ENCODE measurements at places on chromosomes 6 and 20. TPM values are rescaled to one million over a fixed set of nuclear protein-coding genes. Genes with fewer than 3 reads are reported as not detected.

DNA sequence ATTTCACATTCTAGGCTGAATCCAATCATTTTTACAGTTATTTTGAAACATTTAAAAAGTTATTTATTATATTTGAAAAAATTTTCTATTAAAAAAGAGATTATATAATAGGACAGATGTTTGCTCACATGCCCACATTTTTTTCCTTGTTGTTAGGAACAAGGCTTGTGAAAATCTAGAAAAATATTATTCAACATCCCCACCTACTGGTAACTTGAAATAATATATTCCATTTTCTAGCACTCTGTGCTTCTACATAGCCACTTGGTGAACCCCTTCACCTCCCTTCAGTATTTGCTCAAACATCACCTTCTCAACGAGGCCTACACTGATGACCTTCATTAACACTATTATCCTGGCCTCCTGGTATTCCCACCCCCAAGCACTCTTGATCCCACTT is 18.3 kb upstream of the GPRC6A start:
- no peak for DNase-seq

RRAGD gene
- 73.0 TPM for total RNA-seq

DNA sequence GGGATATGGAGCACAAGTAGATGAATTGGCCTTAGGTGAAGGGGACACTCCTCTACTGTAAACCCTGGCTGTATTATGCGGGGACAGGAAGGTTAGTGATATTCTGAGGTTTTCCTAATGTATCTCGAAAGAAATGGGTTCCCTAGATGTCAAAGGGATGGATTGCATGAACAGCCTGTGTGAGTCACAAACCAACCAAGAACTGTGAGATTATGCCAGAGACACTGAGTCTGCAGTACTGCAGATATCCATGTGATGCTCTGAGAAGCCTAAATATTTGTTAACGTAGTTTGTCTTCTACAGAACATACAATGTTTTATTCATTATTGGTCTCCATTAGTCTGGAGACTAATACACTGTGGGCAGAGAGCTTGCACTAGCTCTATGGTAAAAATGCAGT is 182.2 kb downstream of the AKAP7 start:
- DNase-seq: no peak

DNA sequence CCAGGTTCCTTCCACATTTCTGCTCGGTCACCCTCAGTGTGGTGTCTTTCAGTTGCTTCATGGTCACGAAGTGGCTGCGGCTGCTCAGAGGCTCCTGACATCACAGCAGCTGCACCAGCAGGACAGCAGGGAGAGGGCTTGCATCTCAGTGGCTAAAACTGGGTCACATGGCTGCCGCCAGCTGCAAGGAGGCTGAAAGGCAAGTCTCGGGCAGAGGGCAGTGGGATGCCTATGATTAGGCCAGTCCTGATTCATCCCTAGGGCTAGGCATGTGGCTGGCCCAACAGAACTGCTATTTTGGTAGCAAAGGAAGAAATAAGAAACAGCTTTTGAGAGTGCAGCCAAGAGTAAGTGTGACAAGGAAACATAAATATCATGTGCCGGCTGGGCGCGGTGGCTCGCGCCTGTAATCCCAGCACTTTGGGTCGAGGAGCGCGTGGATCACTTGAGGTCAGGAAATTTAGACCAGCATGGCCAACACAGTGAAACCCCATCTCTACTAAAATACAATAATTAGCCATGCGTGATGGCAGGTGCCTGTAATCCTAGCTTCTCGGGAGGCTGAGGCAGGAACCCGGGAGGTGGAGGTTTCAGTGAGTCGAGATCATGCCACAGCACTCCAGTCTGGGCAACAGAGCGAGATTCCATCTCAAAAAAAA is 46.6 kb downstream of the RBM38 start:
- no peak for DNase-seq

- no peak for DNase-seq
These were observed 83.1 kb downstream of the GRM1 start for GRCh38 chr6:146111881-146112450.

SPATA25 gene
- total RNA-seq: 3.0 TPM

GRCh38 chr6:22194188-22194921 is 102.5 kb downstream of the PRL start:
- DNase-seq: no peak

GRCh38 chr6:144675231-144675861 is 390.2 kb downstream of the UTRN start:
- DNase-seq: no peak

METTL24 gene
- total RNA-seq: 12.6 TPM

TMEM244 gene
- total RNA-seq: not detected

DNA sequence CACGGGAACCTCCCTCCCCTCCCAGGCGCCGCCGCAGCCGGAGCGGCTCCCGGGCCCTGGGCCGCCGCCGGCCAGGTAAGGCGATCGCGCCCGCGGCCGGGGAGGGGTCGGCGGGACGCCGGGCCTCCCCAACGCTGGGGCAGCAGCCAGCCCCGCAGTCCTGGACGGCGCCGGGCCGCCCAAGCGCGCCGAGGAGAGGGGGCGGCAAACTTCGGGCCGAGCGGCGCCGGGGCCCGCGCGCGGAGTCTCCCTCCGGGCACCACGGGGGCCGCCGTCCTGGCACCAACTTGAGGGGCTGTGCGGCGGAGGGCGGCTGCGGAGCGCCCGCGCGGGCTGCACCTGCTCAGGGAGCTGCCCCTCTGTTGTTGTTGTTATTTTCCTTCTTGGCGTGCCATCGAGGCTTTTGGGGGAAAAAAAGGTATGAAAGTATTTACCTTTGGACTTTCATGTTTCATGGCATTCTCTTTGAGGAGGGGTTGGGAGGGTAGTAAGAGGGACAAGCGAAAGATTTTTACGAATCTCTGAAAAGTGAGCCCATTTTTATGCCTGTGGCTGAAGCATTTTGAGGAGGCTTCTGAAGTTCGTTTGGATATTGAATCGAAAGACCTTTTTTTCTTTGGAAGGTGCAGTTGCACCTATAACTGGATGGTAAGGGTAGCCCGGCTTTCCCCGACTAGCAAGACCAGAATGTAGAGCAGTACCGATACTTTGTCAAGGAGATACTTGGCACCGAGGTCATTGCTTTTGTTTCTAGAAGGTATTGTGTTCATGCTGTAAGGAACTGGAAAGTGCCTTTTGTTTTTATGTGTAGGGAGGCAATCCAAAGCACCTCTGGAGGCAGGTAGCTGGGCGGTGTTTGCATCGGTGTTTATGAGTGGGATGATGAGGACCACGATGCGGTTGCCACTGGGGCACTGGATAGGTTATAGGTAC is at the start of gene RNF182:
Gene RNF182 (plus strand): TSS at position 4 of the 933 bp plus-strand sequence. CDS start 52,168 bp downstream, outside the sequence.
- peak; percentile 65 for DNase-seq

DNA sequence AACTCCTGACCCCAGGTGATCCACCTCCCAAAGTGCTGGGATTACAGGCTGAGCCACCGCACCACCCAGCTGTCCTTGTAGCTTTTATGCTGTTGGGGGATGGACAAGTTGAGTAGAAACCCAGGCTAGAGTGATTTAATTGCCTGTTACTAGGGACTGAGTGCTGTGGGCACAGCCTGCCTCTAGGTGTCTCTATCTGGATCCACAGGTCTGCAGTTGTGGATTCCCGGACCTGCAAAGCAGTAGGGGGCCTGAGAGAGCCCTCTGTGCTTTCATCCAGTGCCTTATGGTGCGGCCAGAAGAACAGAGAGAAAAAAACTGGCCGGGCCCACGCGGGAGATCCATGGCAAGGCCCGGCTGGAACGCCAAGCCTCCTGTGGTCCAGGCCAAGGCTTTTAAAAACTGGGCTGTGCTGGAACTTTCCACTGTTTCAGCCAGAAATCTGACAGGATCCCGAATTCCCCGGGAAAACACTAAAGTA is 5.2 kb downstream of the SIRPA start:
- DNase-seq: peak; percentile 57

GRCh38 chr20:43586641-43587040 is 4.1 kb upstream of the IFT52 start:
- DNase-seq: peak; percentile 40

PLEKHG1 gene
- 44.8 TPM for total RNA-seq

DNA sequence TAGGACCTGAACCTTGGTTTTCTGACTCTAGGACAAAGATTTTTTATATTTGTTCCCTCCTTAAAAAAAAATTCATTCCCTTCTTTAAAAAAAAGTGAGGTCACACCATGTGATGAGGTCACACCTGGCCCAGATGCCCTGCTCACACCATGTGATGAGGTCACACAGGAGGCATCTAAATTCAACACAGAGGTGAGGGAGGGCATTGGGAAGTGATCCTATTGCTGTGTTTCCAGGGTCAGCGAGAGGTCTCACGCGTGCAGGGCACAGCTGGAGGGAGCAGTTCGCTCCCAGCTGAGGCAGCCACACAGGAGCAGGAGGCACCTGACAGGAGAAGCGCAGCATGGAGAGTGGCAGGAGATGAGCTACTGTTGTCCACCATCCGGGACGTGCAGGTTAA is 92.5 kb downstream of the SLC22A23 start:
- DNase-seq: no peak

DNA sequence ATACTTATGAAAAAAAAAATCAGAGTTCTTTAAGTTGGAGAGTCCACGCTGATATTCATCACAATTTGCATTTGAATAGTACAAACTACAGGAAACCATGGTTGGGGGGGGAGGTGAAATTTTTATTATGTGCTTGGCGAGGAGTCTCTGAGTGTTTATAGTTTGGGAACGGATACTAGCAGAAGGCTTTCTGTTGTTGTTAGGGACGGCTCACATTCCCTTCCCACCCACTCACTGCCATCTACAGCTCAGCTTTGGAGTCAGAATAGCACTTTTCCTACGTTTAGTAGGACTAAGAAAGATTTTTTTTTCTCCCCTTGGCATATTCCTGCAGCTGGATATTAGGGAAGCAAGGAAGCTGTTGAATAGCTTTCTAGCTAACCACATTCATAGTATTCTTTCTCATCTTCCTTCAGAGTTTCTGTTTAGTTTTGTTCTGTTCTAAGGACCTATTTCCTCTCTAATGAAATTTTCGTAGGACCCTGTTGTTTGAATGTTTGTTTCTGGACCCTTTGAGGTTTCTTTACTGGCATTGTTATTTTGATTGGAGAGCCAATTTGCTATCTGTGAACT is 235.1 kb upstream of the ZNF217 start:
- DNase-seq: no peak

BPIFB4 gene
- not detected for total RNA-seq

DNA sequence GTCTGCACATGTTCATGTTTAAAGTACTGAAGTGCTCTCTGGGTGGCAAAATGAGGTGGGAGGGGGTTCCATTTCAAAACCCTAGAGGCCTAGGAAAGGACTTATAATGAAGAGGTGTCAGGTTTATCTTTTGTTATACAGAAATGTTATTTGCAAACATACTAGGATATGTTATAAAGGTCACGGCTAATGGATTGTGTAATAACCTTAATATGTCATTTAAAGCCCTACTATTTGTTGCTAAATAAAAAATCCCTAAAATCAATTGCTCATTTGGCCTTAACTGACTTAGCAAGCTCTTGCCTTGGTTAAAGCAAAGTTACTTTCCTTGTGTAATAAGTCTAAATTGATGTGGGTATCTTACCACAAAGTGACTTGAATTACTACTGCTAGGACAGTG is 8.8 kb downstream of the NKX2-4 start:
- DNase-seq: no peak

GRCh38 chr6:2725999-2726567 is 24.6 kb downstream of the MYLK4 start:
- no peak for DNase-seq

DNA sequence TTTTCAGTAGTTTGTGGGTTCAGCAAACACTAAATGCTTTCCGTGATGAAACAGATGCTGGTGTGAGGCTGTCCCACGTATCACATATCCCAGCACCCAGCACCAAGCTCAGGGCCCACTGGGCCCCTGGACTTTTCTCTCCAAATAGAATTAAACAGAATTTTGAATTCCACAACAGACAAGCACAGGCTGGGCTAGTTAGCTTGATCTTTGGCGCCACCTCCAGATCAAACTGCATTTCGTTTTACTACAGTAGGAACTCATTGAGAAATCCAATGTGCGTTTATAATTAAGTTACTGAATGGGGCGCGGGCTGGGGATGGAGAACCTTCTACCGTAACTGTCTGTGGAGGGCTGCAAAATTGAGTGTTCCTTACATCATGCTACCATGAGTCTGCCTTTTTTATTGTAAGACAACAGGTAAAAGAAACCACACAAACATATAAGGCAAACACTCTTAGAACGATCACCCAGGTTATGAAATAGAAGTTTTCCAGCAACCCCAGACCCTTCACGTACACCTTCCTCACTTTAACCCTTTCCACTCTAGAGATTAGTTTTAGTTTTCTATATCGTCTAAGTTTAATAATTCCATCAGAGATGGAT is 107.8 kb downstream of the ZFP64 start:
- DNase-seq: peak; percentile 66

DNA sequence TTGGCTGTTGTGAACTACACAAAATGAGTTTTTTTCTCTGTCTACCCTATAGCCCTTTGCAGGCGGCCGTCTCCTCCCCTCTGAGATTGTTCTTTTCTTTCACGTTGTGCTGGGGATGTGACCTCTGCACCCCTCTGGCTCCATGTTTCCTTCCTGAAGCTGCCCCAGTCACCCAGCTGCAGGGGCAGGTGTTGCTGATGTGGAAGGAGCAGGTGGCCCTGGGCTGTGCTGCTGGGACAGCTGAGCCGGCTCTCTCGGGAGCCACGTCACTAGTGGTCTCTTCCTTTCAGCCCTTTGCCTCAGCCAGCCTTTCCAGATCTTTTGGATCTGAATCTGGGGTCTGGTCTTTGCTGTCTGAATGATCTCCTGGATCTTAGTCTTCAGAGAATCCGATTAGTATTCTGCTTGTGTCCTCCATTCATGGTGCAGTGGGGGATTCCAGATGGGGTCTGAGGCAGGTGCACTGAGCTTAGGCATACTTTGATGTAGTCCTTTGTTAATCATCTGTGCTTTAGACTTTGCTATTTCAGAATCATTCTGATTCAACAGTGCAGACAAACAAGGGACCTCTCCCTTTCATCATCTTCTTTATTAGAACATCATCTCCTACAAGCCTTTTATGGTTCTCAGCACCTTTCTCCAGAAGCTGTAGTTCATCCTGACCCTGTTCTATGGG is 31.4 kb downstream of the TMEM181 start:
- no peak for DNase-seq

IPCEF1 gene
- 62.6 TPM for total RNA-seq

GRCh38 chr6:37903351-37904340 is 84.1 kb downstream of the ZFAND3 start:
- DNase-seq: no peak

C6orf163 gene
- total RNA-seq: 6.8 TPM

RGS17 gene
- total RNA-seq: 1.8 TPM

DNA sequence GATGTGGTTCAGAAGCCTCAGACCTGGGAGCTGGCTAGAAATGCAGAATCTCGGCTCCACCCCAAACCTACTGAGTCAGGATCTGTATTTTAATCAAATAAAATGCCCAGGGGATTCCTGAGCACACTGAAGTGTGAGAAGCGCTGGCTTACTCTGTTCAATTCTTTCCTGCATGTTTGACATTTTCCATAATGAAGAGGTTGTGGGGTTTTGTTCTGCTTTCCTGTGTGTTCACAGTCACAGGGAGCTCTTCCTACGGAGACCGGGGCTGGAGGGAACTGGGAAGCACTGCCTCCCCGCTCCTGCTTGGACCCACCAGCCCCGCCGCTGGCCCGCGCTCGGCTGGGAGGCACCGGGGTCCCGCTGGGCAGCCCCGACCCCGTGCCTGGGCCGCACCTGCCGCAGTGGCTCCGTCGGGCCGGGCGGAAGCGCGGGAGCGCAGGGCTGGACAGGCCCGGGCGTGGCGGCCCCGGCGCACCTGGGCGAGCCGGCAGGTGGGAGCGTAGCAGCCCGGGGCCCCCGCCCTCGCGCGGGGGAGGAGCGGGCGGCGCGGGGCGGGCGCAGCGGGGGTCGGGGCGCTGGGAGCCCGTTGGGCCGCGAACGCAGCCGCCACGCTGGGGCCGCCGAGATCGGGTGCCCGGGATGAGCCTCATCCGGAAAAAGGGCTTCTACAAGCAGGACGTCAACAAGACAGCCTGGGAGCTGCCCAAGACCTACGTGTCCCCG is at the start of gene MAPK13:
Gene MAPK13 (plus strand): TSS at position 573 of the 726 bp plus-strand sequence. CDS start 70 bp downstream, at position 643.
- peak; percentile 58 for DNase-seq

- DNase-seq: no peak
These were observed 560.0 kb downstream of the TBC1D32 start for GRCh38 chr6:120774275-120774674.

Measured in thyroid gland (tissue), 4 donors.